ENCODE measurements at places on chromosomes 6 and 20.

- DNase-seq = no peak
Observed at GRCh38 chr6:10837009-10837621, 1.2 kb downstream of the MAK start.

GRCh38 chr20:24199501-24199900, 210.9 kb upstream of the GGTLC1 start:
- DNase-seq = no peak

- no peak for DNase-seq
Observed at GRCh38 chr6:36114798-36115408, 15.4 kb upstream of the MAPK13 start.

DNA sequence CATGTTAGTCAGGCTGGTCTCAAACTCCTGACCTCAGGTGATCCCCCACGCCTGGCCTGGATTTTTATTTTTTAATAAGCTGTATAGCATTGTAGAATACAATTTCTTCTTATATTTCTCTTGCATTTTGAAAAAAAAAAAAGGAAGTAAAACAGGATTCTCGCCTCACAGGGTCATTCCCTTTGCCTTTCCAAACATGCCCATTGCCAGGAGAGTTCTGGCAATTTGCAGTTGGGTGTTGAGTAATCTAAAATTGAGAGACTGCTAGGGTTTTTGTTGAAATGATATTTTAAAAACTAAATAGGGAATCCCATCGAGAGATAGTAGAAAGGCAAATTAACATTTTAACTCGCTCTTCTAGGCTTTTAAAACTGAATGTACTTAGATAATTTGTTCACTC, 196.1 kb downstream of the JARID2 start:
- DNase-seq = no peak

GRCh38 chr6:39224523-39225182, 4.6 kb downstream of the KCNK5 start:
- DNase-seq = no peak

GRCh38 chr20:18578581-18578980, 9.3 kb upstream of the DTD1 start:
- no peak for DNase-seq

- no peak for DNase-seq
Observed at GRCh38 chr20:50918403-50918802, 12.8 kb downstream of the ADNP start.

- no peak for DNase-seq
Observed at GRCh38 chr20:62772990-62773844, 23.1 kb upstream of the MRGBP start.

DNA sequence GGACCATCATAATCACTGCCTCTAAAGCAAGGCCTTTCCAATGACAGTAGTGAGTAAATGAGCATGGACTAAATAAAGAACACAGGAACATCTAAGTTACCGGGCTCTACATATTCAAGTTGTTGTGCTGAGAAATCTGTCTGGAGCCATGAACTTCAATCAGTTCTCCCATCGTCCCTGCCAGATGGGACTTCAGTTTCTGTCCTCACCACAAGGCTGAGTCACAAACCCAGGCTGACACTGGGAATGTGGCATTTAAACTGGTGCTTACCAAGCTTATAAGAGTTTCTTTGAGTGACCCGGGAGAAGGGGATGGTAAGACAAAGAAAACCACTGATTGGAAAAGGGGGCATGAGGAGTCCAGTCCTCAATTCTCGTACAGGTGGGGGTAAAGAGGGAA, 497.0 kb downstream of the MAFB start:
- DNase-seq = no peak

- DNase-seq = no peak
Observed at GRCh38 chr6:22194188-22194921, 102.5 kb downstream of the PRL start.

- no peak for DNase-seq
Observed at GRCh38 chr6:43973357-43973756, 153.9 kb downstream of the MRPL14 start.

DNA sequence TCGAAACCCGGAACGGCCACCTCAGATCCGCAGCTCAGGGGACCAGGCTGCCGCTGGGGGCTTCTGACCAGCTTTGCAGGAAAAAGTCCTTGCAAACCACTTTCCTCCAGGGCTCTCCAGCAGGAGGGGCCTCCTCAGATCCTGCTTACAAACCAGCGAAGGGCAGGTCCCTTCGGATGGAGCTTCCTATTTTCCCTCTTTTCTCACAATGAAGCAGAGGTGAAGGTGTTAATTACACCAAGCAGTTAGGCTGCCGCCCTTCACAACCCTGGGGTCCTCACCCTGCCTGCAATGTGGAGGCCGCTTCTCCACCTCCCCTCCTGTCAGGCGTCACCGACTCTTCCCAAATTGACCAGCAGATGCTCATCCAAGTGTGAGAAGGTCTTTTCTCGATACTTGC, 5.7 kb downstream of the ARHGAP40 start:
- no peak for DNase-seq

- no peak for DNase-seq
Observed at GRCh38 chr20:57244627-57245214, 21.7 kb downstream of the BMP7 start.

GRCh38 chr20:62656197-62656918, 14.1 kb downstream of the SLCO4A1 start:
- no peak for DNase-seq

- no peak for DNase-seq
Observed at GRCh38 chr6:11592294-11592906, 54.9 kb downstream of the TMEM170B start.

GRCh38 chr20:38278763-38279162, 18.2 kb upstream of the KIAA1755 start:
- DNase-seq = no peak

DNA sequence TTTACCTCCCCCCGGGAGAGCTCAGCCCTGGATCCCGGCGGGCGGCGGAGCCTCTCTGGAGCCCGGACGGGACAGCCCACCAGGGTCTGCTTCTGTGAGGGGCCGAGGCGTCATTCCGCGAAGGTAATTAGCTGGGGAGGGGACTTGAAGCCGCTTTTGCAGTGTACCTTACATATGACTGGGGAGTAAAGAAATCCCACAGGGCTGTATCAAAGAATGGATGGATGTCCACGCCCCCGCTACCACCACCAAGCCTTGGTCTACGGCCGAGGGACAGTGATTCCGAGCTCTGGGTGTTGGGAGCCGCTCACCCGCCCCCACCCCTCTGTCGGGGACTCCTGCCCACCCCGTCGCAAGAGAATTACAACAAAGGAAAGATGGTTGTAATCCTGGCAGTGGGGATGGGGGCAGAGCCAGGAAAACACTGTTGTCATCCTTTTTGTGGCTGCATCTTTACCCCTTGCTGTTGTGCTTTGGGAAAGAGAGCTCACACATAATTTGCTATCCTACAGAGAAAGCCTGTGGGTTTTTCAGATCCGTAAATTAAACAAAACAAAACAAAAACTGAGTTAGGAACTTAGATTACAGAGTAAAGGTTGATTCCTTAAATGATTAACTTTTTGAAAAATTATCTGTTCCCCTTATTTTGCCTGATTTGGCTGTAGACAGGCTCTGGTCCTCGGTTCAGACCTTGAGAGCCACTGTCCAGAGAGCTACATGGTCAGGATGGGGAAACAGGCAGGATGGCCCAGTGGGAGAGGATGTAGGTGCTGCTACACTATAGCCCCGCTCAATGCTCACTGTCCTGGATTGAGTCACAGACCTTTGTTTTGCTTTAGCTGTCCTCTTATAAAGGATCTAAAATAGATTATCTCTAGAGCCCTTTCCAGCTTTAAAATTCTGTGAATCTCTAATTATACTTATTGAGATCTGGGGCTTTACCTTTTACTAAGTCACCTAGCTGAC, 997 bp upstream of the FBXO30 start:
- peak; percentile 37 for DNase-seq
